ENCODE measurements at places on chromosomes 16 and 17. TPM values are rescaled to one million over a fixed set of nuclear protein-coding genes. Genes with fewer than 3 reads are reported as not detected.

The CENPX gene
- total RNA-seq = 42.9 TPM

The TBC1D3 gene
- not detected for total RNA-seq

The ZSCAN10 gene
- total RNA-seq = 50.7 TPM

The DNAI2 gene
- total RNA-seq = not detected

The NT5M gene
- total RNA-seq = 5.8 TPM

The TP53TG3D gene
- not detected for total RNA-seq

The COG1 gene
- total RNA-seq = 27.8 TPM

The CDH8 gene
- 6.4 TPM for total RNA-seq

The KRT14 gene
- not detected for total RNA-seq

The UBALD2 gene
- 90.4 TPM for total RNA-seq

The SSTR5 gene
- total RNA-seq = not detected

The RAB26 gene
- 1.9 TPM for total RNA-seq

The CDH11 gene
- 42.6 TPM for total RNA-seq

The CNGB1 gene
- total RNA-seq = not detected

- no peak for DNase-seq
Measured at GRCh38 chr17:19296786-19297778, 59.9 kb downstream of the EPN2 start.

- DNase-seq = no peak
Measured at GRCh38 chr17:76511668-76512365, 10.6 kb upstream of the RHBDF2 start.

GRCh38 chr16:4488499-4488967, 12.3 kb downstream of the HMOX2 start:
- no peak for DNase-seq

DNA sequence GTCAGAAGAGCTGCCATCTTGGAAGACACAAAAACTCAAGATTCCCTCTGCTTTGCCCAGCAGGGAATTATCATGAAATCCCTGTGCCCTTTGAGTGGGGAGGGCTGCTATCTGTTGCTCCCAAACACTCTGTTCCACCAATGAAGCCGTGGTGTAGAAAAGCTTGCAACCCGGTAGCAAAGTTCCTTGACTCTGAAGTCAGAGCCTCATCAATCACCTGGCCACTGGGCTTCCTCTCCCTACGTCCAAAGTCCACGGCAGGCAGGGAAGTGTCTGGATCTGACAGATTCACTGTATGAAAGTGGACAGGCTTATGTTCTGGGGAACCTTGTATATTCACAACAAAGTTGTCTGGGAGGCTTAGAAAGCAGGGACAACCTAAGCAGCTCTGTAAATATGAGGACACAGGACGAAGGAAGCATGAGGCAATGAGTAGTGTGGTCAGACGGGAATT, 343.3 kb downstream of the SLC39A11 start:
- DNase-seq = no peak

GRCh38 chr17:48498164-48498850, 32.5 kb downstream of the HOXB1 start:
- no peak for DNase-seq

- DNase-seq = no peak
Measured at GRCh38 chr17:81277946-81278693, 17.0 kb downstream of the SLC38A10 start.

- no peak for DNase-seq
Measured at GRCh38 chr16:68434624-68435210, 13.6 kb downstream of the SMPD3 start.

DNA sequence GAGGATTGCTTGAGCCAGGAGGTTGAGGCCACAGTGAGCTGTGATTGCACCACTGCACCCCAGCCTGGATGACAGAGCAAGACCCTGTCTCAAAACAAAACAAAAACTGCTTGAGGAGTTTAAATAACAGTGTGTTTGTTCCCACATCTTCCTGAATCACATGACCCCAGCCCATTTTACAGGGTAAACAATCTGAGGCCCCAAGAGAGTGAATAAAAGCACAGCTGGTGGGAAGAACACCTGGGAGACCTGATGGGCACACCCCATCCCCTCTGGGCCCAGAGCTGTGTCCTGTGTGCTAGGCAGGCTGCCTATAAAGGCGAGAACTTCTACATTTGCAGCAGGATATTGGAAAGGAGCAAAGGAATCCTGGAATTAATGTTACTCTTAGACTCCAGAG, 69.6 kb downstream of the PLXDC1 start:
- DNase-seq = no peak

- DNase-seq = no peak
Measured at GRCh38 chr17:51802544-51802943, 356.0 kb downstream of the CA10 start.

DNA sequence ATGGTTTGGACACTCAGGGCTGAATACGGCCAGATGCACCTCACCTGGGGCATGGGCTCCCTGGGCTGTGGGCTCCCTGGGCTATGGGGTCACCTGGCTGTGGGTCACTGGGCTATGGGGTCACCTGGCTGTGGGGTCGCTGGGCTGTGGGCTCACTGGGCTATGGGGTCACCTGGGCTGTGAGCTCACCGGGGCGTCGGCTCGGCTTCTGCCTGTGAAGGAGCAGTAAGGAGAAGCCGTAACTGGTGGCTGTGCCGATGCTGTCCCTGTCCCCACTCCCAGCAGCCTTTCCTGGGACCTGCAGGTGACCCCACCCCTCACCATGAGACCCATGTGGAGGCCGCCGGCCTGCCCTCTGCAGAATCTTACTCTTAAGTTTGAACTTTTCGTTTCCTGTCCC, 1.9 kb upstream of the PERCC1 start:
- no peak for DNase-seq

GRCh38 chr17:3482852-3483251, 7.1 kb downstream of the ASPA start:
- no peak for DNase-seq

DNA sequence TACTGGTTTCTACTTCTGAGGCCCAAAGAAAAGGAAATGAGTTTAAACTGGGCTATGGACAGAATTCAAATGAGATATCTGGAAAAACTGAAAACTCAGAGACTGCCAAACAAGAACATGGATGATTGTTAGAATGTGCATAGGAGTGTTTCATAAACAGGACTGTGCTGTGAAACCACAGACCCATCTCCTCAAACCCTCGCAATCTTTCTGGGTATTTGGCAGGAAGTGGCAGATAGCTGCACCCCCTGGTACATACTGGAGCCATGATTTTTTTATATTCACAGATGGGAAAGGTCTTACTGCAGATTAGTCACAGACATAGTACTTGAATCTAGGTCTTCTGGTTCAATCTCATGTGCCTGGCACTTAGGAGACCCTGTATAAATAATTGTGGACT, 145.0 kb downstream of the CCDC182 start:
- DNase-seq = no peak

GRCh38 chr16:73213732-73214455, 166.0 kb upstream of the ZFHX3 start:
- no peak for DNase-seq

GRCh38 chr16:27314161-27314723, 468 bp downstream of the IL4R start:
- peak; percentile 15 for DNase-seq

- no peak for DNase-seq
Measured at GRCh38 chr16:89553733-89554132, 6.7 kb upstream of the RPL13 start.

DNA sequence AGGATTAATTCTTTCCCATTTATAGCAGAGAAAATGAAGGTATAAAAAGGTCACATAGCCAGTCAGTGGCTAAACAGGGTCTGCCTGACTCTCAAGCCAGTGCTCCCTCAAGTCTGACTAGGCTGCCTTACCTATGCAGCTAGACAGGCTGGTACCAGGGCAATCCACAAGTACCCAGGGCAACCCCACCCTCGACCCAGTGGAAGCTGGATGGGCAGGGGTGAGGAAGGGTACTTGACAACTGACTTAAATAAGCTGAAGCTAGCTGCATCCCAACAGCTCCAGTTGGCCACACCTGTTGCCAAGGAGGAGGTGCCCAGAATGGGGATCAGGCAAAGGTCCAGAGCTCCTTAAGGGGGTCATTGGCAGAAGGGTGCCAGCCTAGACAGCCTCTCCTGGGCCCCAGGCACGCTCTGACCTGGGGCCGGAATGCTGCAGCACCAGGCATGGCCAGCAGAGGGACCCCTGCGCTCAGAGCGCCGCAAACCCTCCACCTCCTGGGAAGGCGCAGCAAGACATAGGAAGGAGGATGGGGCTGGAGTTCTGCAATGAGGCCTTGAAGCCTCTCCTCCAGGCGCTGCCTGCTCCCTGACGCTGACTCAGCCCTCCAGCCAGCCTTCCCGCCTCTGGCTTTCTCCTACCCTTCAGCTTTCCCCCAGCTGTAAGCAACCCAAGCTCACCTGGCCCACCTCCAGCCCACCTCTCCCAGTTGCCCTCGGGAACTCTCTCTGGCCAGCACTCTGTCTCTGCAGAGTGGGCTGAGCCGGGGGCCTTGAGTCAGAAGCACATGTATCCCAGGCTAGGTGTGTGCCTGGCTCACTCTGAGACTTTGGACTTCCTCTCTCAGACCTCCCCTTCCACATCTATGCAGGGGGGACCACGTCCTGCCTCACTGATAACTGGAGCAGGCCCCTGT, 28.8 kb downstream of the MPP2 start:
- DNase-seq = peak; percentile 90

GRCh38 chr17:62955841-62956352, 10.1 kb upstream of the TANC2 start:
- DNase-seq = no peak

DNA sequence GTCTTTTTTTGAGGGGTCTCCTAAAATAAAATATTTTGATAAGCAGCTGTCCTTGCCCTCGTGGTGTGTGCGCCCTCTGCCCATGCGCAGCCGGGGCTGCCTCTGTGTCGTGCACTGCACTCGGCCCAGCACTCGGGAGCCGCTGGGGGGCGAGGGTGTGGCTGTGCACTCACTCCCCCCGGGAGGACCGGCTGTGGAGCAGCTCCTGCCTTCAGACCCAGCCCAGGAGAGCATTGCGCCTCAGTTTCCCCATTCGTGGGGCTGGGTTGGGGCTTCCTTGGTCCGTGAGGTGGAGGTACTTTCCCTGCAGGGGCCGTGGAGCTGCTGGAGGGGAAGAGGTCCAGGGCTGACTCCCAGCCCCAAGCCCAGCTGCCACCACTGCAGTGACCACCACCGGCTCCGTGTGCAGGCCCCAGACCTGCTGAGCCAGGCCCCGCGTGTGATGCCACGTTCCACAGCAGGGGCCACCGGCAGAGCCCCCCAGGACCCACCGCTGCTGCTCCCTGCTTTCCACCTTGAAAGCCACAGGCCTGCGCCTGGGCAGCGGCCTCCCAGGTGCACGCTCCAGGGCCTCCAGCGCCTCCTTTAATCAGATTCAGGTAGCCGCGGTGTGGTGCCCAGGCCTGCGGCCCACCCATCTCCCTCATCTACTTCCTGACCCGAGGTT, 6.3 kb upstream of the IL17C start:
- DNase-seq = no peak

GRCh38 chr16:49756775-49757558, 98.9 kb downstream of the ZNF423 start:
- DNase-seq = no peak

DNA sequence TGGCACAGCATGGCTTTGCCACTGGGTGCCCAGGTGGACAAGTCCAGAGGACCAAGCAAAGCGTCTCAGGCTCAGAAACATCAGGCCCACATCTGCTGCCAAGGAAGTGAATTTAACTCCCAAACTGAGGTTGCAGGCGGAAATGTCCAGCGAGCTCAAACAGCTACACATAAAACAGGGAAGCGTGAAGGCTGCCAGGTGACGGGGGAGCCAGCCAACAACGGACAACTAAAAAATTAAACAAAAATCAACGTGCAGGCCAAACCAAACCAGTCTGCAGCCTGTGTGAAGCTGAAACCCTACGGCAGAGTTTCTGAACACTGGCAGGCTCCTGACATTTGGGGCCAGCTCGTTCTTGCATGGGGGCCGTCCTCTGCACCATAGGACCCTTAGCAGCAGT, 2.5 kb downstream of the TK1 start:
- DNase-seq = no peak

GRCh38 chr17:31736855-31737625, 122.0 kb downstream of the COPRS start:
- no peak for DNase-seq

- DNase-seq = no peak
Measured at GRCh38 chr16:57479205-57479975, 6.9 kb downstream of the DOK4 start.

DNA sequence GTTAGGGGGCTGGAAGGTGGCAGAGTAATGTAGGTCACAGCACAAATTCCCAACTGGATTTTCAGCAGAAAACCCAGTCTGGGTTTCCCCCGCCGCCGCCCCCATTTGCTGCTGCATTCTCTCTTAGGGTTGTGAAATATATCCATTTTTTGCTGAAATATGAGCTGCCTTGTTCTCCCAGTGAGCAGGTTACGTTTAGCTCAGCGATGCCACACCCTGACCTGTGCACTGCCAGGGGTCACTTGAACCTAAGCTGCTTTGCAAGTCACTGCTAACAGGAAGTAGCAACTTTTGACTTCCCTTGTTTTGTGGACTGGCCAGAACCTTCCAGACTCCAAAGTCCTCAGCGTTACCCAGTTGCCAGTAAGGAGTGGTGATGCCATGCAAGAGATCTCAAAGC, 274.1 kb downstream of the CPPED1 start:
- no peak for DNase-seq

- no peak for DNase-seq
Measured at GRCh38 chr17:73634629-73635028, 9.6 kb downstream of the SDK2 start.

Data from endothelial cell (in vitro differentiated cells).